Left cardiac atrium (tissue), 4 donors: ENCODE measurements at places on chromosomes 5 and 9. TPM values are rescaled to one million over a fixed set of nuclear protein-coding genes. Genes with fewer than 3 reads are reported as not detected.

- DNase-seq, result no peak
Observed at GRCh38 chr9:99579964-99580363, 241.7 kb upstream of the NR4A3 start.

DNA sequence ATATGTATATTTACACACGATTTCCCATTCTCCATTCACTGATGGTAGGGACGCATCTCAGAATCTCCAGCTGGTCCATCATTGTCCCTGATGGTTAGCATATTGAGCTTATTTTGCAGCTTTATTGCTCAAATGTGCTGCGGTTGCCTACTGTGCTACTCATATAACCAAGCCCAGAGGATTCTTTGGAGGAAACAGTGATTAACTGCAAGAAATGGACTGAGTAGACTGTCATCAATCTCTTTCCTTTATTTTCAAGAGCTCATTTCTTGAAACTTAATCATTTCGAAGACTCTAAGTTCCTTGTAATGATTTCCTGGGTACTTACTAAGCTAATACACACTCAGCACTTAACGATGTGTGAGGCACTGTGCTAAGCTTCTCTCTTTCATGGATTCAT, 119.0 kb downstream of the MAT2B start:
- DNase-seq, result no peak

Gene COX7C
- total RNA-seq, result 1,557 TPM

- DNase-seq, result no peak
Observed at GRCh38 chr5:5418006-5418405, 4.5 kb upstream of the ICE1 start.

- DNase-seq, result no peak
Observed at GRCh38 chr5:174397206-174397605, 327.2 kb upstream of the MSX2 start.

Gene LCN2
- total RNA-seq, result not detected

Gene POU5F2
- 0.60 TPM for total RNA-seq

Gene PCDHB15
- 4.5 TPM for total RNA-seq

- no peak for DNase-seq
Observed at GRCh38 chr5:92309336-92309991, 926.3 kb upstream of the ARRDC3 start.

DNA sequence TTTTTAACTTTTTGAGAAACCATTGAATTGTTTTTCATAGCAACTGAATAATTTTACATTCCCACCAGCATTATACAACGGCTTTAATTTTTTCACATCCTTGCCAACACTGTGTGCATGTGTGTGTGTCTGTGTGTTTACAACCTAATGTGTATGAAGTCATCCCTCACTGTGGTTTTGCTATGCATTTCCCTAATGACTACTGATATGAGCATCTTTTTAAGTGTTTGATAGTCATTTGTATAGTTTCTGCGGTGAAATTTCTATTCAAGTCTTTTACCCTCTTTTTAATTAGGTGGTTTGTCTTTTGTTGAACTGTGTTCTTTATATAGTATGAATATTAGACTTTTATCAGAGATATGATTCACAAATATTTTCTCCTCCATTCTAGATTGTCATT, 263.1 kb upstream of the COX7C start:
- no peak for DNase-seq

Gene SLC34A3
- total RNA-seq, result not detected

Gene QRFP
- total RNA-seq, result not detected

- DNase-seq, result no peak
Observed at GRCh38 chr5:157900644-157901043, 41.7 kb upstream of the CLINT1 start.

- no peak for DNase-seq
Observed at GRCh38 chr5:158709279-158709678, 390.4 kb downstream of the EBF1 start.

GRCh38 chr9:119667916-119668315, 298.7 kb upstream of the BRINP1 start:
- DNase-seq, result no peak

GRCh38 chr5:139924294-139925215, 118.5 kb downstream of the NRG2 start:
- no peak for DNase-seq

GRCh38 chr9:15220658-15221318, 86.2 kb downstream of the TTC39B start:
- no peak for DNase-seq

- no peak for DNase-seq
Observed at GRCh38 chr9:135739271-135740220, 37.6 kb downstream of the KCNT1 start.

- DNase-seq, result no peak
Observed at GRCh38 chr9:2013743-2014475, 1.2 kb upstream of the SMARCA2 start.

DNA sequence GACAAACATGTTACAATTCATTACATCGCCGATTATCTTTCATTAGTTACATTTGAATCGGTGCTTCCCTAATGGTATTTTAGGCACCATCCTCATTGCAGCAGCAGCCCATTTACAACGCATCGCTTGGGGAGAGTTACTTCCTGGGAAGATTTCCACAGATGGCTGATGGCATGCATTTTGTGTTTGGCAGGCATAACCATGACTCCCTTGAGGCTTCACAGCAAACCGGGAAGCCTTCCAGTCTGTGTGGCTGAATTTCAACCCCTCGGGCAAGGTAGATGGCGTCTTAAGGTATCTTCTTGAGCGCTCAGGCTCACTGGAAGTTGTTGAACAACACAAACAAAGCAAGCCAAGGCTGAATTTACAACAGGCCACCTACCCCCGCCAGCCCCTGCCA, 1.6 kb upstream of the DNAH5 start:
- DNase-seq, result no peak

Gene TNFSF8
- total RNA-seq, result 1.2 TPM
